Ascending aorta (tissue), 2 donors: ENCODE measurements at places on chromosomes 12 and 14. TPM values are rescaled to one million over a fixed set of nuclear protein-coding genes. Genes with fewer than 3 reads are reported as not detected.

GRCh38 chr14:52318062-52318461 is 4.0 kb downstream of the PTGER2 start:
- H3K36me3 ChIP-seq = no peaks in the 10 kb centered on the region
- no peaks in the 10 kb centered on the region for H3K27me3 ChIP-seq
- no peak for DNase-seq
- H3K4me1 ChIP-seq = peaks cover 7% of the 10 kb centered on the region
- H3K4me3 ChIP-seq = no peak overlapping the region

DNA sequence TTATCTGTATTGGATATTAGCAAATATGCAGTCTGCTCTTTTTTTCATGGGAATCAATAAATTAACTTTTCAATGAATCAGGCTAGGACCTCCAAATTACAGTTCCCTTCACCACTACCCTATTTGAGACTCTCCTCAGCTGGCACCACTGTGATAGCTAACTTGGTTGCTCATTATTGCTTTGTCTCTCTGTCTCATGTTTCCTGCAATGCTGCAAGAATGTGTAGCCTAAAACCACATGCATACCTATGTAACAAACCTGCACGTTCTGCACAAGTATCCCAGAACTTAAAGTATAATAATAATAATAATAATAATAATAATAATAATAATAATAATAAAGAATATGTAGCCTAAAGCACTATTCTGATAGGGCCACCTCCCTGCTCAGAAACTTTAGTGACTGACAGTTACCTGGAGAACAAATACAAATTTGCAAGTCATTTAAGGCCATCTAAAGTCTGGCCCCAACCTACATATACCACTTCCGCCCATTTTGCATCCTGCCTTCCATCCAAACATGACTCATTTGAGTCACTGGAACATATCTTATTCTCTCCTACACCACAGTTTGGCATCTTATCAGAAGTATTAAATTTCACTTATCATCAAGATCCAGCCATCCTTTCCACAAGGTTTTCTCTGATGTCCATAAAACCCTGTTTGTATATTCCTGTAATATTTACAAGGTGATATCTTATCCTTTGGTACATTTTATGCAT is 215.1 kb downstream of the LRRK2 start:
- no peak overlapping the region for H3K27ac ChIP-seq
- no peaks in the 10 kb centered on the region for H3K27me3 ChIP-seq
- DNase-seq = no peak
- no peaks in the 10 kb centered on the region for H3K4me1 ChIP-seq

GRCh38 chr12:60216226-60216625 is 620.4 kb downstream of the SLC16A7 start:
- H3K36me3 ChIP-seq = no peaks in the 10 kb centered on the region
- no peak overlapping the region for H3K4me3 ChIP-seq
- H3K4me1 ChIP-seq = no peaks in the 10 kb centered on the region
- H3K27ac ChIP-seq = no peak overlapping the region
- H3K27me3 ChIP-seq = no peaks in the 10 kb centered on the region

KCNJ8 gene
- total RNA-seq = 27.8 TPM

P2RX2 gene
- not detected for total RNA-seq

SMIM41 gene
- 7.9 TPM for total RNA-seq

REC8 gene
- 9.6 TPM for total RNA-seq
